Panc1 (cell line): ENCODE measurements at places on chromosomes 12 and 14. TPM values are rescaled to one million over a fixed set of nuclear protein-coding genes. Genes with fewer than 3 reads are reported as not detected.

- no peak for DNase-seq
Observed at GRCh38 chr14:104009297-104009696, 67.0 kb upstream of the RD3L start.

- DNase-seq = no peak
Observed at GRCh38 chr12:14988035-14988434, 15.2 kb downstream of the PDE6H start.

DNA sequence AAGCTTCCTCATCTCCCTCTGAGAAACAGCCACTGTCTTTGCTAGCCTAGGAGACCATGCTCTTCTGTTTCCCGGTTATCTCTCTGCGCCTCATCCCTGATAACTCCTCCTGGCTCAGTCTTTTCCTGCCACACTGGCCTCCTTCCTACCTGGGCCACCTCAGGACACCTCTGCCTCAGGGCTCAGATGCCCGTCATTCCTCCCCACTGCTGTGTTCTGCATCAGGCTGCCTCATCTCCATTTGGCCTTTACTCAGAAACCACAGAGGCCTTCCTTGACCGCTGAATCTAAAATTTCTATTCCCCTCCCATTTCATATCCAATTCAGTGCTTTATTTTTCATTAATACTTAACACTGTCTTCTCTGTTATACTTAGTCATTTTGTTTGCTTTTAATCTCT lies 311.0 kb upstream of the RGS6 start:
- no peak for DNase-seq

- DNase-seq = no peak
Observed at GRCh38 chr12:2322554-2323120, 269.9 kb downstream of the CACNA1C start.

DNA sequence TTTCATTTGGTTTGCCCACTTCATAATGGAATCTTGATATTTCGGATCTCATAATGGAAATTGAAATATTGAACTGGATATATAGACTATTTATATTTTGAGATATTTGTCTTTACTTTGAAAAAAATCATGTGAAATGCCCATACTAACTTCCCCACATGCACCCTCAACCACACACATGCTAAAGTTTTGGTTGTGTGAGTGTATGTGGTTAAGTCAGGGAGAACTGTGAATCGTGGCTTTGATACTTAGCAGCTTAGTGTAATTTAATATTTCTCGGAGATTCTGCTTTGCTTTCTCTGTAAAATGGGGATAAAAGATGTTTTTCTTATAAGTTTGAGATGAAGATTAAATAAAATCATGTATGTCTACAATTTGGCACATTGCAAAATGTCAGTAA lies 162.1 kb downstream of the OTOGL start:
- no peak for DNase-seq

DNA sequence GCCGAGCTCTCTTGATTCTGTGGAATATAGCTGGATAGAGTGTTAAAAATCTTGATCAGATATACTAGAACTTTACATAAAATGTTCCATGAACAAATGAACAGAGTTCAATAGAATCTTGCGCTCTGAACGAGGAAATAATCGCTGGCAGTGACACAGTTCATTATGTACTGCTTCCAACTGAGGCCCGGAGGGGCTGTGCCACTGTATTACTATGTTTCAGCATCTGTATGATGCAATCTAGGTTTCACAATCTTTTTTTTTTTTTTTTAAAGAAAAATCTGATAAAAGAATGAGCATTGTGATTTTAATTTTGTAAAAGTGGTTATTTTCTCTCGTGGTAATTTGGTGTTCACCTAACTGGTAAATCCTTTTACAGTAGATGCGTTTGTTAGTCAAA lies 77.2 kb downstream of the FERMT2 start:
- DNase-seq = no peak

Gene CACNA2D4
- total RNA-seq = 0.15 TPM

Gene SIX4
- 17.3 TPM for total RNA-seq
